ENCODE measurements at places on chromosomes 2 and 18.

- no peak for DNase-seq
Observed at GRCh38 chr2:121019071-121019470, 265.9 kb downstream of the TFCP2L1 start.

GRCh38 chr2:128646091-128646490, 327.4 kb upstream of the HS6ST1 start:
- no peak for DNase-seq

DNA sequence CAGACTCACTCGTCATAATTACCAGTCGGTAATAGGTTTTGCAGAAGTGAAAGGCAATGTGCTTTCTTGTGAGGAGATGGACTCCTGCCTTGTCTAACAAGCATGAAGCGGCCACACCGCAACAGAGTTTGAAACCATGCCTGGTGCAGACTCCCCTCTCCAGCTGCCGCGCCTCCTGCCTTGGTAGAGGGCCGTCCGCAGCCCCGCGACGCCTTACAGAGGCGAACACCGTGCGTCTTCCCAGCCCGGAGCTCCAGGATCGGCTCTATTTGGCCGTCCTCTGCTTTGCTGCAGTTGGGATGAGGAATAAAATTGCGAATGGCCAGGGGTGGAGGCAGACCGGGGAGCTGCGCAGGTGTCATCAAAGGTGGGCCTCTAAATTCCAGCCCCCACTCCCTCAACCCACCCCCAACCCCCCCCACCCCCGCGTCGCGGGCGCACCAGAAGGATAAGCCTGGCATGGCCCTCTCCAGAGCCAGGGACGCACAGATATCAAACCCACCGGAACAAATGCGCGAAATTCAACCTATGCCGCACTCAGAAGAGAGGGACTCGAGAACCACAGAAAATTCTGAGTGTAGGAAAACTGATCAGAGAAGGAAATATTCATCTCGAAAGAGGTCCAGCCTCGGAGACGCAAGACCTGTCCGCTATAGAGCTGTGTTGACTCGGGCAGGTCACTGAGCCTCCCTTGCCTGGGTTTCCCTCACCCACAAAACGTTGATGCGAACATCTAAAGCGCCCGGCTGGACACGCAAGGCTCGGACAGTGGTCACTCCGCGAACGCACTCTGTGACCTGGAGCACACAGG, 1.1 kb downstream of the TRABD2A start:
- no peak for DNase-seq

- no peak for DNase-seq
Observed at GRCh38 chr2:63716146-63716545, 125.5 kb upstream of the UGP2 start.

- peak; percentile 3 for DNase-seq
Observed at GRCh38 chr2:45255563-45255962, 246.3 kb upstream of the SIX2 start.

DNA sequence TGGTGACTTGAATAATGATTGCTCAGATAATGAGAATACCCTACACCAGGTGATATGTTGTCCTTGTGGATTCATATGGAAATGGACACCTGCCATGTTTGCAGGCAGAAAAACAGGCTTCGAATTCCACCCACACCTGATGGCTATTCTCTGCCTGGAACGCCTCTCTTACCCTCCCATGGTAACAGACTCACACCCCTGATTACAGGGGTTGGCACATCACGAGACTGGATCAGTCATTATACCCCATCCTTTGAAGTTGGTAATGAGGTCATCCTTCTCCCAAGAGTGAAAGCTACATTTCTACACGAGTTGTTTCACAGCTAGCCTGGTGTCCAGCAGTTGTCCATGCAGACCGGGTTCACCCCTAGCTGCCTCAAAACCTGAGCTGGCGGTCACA, 71.4 kb upstream of the MBOAT2 start:
- DNase-seq, result no peak

GRCh38 chr18:40313030-40313642, 1641.9 kb upstream of the PIK3C3 start:
- DNase-seq, result no peak

DNA sequence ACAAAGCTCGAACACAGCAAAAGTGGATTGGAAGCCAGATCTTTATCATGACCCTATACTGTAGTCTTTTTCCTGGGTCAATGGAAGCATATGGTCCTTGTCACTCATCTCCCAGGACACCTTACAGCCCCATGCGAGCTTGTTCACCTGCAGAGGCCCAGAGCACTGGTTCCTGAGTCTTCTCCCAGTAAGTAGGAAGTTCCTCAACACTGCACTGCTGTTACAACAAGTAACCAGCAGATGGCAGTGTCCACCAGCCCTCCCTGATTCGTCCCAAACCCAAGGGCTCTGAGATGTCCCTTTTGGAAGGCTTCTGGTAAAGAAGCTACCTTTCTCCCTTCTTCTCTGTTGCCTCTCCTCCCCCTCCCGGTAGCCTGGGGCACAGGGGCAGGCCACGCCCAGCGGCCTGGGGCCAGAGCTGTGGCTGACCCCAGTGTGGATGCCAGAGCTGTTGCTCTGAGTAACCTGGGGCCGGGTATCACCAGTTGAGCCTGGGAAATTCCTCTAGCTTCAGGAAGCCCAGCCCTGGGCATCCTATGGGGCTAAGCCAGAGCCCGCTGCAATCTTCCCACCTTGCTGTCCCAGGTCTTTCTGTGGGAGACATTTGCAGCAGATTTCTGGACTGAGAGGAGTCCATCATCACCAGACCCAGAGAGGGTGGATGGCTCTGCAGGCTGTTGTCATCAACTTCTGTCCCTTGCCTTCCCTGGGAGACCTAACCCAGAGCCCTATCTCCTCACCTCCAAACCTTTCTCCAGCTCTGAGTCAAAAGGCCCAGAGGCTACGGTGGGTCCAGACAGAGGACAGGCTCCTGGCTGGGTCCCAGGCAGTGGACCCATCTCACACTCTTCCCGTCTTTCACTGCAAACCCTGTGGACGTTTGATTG, 5.3 kb upstream of the GDF7 start:
- peak; percentile 63 for DNase-seq

DNA sequence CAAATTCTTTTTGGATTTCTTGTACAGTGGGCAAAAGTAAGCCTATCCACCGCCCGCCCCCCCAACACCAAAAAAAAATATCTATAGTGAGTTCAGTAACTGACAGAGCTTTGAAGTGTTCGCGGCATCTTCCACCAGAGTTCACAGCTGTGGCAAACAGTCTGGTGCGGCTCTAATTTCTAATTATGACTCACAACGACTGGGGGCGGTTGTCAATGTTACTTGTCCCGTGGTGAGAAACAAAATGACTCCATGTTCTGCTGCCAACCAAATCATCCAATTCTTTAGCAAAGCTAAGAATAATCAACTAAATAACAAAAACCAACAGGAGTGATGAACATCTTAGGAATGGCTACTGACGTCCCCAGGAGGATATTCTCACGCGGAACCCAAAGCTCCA, 392.5 kb upstream of the SALL3 start:
- no peak for DNase-seq

- DNase-seq, result peak; percentile 42
Observed at GRCh38 chr2:227479865-227480475, 8.0 kb downstream of the AGFG1 start.

DNA sequence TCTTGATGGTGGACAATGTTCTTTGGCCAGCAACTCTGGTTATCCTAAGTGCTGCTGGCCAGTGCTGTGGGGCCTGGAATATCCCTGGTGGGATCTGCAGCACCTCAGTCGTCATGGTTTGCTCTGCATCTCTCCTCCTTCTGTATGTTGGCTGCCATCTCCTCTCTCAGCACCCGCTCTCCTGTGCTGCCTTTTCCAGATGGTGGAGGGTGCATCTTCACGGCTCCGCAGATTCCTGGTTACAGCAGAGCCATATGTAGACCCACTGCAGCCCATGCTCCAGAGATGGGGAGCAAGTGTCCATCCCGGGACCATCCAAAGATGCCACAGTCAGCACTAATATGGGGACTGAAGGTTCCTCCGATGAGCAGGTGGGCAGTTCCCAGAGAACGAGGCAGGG, 90.0 kb downstream of the VAPA start:
- no peak for DNase-seq

- no peak for DNase-seq
Observed at GRCh38 chr2:1900732-1901131, 156.4 kb upstream of the PXDN start.

Measured in Kasumi-1 (cell line).